ENCODE measurements at places on chromosomes 5 and 9. TPM values are rescaled to one million over a fixed set of nuclear protein-coding genes. Genes with fewer than 3 reads are reported as not detected.

CLK4 gene
- total RNA-seq, result 25.6 TPM

FGF1 gene
- 2.6 TPM for total RNA-seq

CCL28 gene
- total RNA-seq, result 0.52 TPM

EPB41L4A gene
- 21.4 TPM for total RNA-seq

OTULINL gene
- 6.3 TPM for total RNA-seq

FBP1 gene
- not detected for total RNA-seq

PRRX2 gene
- 3.1 TPM for total RNA-seq

ECM2 gene
- 28.7 TPM for total RNA-seq

MEIKIN gene
- 0.52 TPM for total RNA-seq

OMD gene
- total RNA-seq, result 4.7 TPM

LAMC3 gene
- 0.52 TPM for total RNA-seq

PKD2L2 gene
- total RNA-seq, result 2.6 TPM

ORM2 gene
- total RNA-seq, result not detected

SPINK13 gene
- not detected for total RNA-seq

ARID3C gene
- total RNA-seq, result not detected

ARHGAP26 gene
- 28.7 TPM for total RNA-seq

OBP2B gene
- not detected for total RNA-seq

Measured in skeletal muscle tissue (tissue), 5 donors.